ENCODE measurements at places on chromosomes 3 and 15. TPM values are rescaled to one million over a fixed set of nuclear protein-coding genes. Genes with fewer than 3 reads are reported as not detected.

The CA12 gene
- 213 TPM for total RNA-seq

The TRPM1 gene
- not detected for total RNA-seq

The CD80 gene
- 1.0 TPM for total RNA-seq

The ALDH1A2 gene
- total RNA-seq = 4.3 TPM

The LINGO1 gene
- 1.9 TPM for total RNA-seq

The UPK1B gene
- total RNA-seq = not detected

The PLA2G4D gene
- total RNA-seq = 0.49 TPM

The GOLGA8M gene
- not detected for total RNA-seq

The CCDC191 gene
- 6.2 TPM for total RNA-seq

The ANKRD34C gene
- 0.06 TPM for total RNA-seq

The GCNT3 gene
- total RNA-seq = 506 TPM

The DUOX1 gene
- total RNA-seq = 1.7 TPM

The PRTG gene
- total RNA-seq = 0.41 TPM

The SLCO2A1 gene
- 34.3 TPM for total RNA-seq

- DNase-seq = no peak
These were observed 3.1 kb downstream of the PCYT1A start for GRCh38 chr3:196284396-196284795.

DNA sequence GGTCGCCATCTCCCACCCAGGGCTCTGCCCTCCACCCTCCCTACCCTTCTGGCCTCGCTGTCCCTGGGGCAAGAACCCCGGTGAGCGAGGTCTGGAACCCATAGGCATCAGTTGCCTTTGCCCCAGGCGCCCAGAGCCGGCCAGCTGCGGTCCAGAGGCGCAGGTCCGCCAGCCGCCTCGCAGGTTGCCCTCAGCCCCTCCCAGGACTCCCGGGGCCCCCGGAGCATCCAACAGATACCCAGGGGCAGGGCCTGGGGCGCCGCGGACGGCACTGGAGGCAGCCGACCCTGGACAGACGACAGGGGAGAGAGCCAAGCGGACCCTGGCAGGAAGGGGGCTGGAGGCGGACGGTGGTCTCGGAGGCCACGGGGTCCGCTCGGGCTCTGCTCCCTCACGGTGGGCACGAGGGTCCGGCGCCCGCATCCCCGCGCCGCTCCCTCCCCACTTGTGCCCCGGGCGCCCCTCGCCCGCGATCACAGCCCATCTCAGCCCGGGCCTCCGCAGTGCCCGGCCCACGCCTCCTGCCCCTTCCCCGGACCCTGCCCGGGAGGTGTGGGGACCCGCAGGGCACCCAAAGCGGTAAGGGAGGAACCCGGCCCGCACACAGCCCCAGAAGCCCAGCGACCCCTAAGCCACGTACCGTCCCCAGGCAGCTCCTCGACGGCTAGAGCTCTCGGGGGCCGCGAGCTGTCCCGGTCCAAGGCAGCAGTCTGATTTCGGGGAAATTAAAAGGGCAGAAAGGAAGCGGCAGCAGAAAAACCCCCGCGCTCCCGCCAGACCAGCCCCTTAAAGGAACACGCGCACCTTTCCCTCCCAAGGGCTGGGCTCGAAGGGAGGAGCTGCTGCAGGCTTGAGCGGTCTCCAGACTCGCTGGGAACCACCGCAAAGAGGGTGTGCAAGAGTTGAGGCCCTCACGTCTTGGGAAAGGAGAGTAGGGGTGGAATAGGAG lies at the start of gene HAPLN3:
Gene HAPLN3 (minus strand): TSS at position 726 of the 949 bp plus-strand sequence. CDS start 8,246 bp downstream, outside the sequence.
- peak; percentile 43 for DNase-seq

- DNase-seq = no peak
These were observed 37.1 kb downstream of the ATP6V1A start for GRCh38 chr3:113783980-113784379.

GRCh38 chr3:12885583-12885930 lies 44.2 kb upstream of the RPL32 start:
- no peak for DNase-seq

- DNase-seq = no peak
These were observed 294.1 kb upstream of the ARL6 start for GRCh38 chr3:97470481-97470880.

- DNase-seq = no peak
These were observed 229.7 kb upstream of the EIF1B start for GRCh38 chr3:40079847-40080240.

- no peak for DNase-seq
These were observed 55.4 kb downstream of the NUP210 start for GRCh38 chr3:13364602-13365271.

DNA sequence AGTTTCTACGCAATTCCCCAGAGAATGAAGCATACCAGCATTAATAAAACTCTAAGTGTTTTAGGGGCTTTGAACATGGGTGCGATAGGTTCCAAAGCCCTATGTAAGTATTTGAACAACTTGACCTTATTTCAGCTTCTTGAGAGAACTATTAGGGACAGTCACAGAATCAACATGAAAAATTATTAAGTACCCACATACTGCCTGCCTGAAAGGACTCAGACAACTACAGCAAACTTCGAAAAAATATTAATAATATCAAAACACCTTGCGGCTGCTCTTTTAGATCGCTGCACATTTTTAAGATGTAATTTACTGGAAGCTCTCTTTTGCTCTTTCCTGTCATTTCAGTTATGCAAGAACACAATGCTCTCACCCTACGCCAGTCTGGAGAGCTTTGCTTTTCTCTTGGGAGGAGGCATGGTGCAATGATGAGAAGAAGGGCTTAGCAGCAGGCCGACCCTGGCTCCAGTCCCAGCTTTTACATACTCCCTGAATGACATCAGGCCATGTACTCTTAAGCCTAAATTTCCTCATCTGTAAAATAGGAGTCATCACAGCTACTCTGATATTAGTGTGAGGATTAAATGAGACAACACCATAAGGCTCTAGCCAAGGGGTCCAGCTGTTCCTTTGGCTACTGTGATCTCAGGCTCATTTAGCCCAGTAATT lies 640.7 kb downstream of the FHIT start:
- peak; percentile 23 for DNase-seq

DNA sequence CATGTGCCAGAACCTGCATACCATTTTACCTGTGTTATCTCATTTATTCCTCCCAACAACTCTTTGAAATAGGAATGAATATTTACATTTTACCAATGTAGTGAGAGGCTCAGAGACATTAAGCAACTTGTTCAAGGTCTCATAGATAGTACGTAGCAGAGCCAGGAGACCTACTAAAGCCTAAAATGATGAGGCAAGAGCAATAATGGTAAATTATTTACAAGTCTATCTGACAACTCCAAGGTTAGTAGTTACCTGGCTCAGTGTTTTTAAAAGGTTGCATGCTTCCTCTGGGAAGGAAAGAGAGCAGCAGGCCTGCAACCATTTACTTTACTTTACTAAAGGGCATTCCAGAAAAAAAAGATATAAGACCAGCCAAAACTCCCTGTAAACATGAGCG lies 103.0 kb downstream of the CFAP20DC start:
- no peak for DNase-seq

DNA sequence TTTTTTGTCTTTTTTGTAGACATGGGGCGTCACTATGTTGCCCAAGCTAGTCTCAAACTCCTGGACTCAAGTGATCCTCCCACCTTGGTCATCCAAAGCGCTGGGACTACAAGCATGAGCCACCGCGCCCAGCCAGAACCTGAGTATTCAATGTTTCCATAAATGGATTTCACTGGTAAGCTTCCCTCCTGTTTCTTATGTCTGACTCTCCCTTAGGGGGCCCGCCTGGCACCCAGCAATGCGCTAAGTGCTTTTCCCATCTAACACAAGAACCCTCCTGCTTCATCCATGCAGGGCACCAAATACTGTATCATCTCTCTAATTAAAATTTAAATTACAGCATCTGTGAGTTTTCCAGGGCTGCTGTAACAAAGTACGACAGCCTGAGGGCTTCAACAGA lies 44.9 kb downstream of the KLF15 start:
- no peak for DNase-seq

- DNase-seq = no peak
These were observed 27.5 kb upstream of the NDUFB4 start for GRCh38 chr3:120568598-120568997.

DNA sequence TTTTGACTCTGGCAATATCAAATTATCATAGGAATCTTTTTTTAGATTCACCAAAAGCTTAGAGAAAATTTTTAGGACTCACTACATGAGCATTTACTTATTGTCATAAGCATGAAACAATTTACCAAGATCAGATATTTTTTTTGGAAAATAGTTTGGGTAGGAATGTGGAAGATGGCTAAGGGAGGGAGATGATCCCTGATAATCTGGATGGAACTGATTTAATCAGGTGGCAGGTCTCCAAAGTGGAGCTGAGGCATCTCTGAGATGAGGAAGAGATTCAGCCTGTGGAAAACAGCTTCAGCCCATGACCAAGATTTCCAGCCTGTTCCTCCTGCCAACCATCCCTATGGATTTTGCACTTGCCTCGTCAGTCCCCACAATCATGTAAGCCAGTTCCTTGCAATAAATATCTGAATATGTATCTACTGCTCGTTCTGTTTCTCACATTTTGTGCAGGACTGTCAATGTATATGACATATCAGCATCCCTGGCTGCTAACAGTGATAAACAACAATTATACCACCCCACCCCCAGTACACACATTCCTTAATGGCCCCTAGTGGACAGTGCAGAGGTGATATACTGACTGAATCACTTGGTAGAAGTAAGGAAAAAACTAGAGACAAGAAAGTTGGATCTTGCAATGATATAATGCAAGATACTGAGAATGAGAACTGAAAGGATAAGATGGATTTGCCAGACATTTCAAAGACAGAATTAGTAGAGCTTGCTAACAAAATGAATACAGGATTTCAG lies 183.8 kb downstream of the NEK10 start:
- no peak for DNase-seq

- no peak for DNase-seq
These were observed 824.1 kb downstream of the FHIT start for GRCh38 chr3:60427109-60427508.

- DNase-seq = no peak
These were observed 267.9 kb downstream of the GABRG3 start for GRCh38 chr15:27238707-27239423.

DNA sequence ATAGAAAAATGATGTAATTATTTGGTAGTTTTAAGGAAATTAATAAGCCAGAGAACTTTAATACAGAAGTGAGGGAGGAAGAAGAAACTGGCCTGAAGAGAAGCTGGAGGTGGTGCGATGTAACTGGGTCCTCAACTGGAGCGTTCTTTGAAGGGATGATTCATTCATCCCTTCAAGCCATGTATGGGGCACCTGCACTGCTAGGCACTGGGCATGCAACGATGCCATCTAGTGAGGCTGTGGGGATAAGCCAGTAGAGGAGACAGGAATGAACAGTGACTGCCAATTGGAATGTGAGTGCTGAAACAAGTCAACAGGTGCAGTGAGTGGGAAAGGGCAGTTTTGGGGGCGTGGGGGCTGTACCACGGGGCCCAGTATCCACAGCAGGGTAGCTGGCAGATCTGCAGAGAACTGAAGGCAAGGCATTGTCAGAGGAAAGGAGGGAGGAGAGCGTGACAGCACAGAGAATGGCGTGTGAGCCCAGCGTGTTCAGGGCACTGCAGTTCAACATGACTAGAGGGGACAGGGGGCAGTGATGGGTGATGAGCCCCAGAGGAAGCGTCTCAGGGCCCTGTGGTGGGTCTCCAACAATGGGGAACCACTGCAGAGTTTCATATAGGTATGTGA lies 3.8 kb upstream of the KIF23 start:
- DNase-seq = no peak

DNA sequence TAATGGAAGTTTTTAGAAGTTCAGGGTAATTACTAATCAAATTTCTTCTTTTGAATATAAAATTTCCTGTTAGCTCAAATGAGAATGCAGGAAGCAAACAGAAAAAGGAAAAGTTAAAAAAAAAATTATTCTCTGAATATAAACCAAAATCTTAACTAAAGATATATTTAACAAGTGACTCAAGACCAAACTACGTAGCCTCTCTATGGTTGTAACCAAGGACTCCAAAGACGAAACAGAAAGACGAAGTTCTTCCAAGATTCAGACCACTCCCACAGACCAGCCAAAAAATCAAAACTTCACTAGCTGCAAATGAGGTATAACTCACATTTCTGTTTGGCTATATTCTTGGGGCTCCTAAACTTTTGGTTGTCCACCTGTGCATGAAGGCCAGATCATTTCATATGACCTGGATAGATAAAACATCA lies 846.5 kb upstream of the ALCAM start:
- DNase-seq = no peak

DNA sequence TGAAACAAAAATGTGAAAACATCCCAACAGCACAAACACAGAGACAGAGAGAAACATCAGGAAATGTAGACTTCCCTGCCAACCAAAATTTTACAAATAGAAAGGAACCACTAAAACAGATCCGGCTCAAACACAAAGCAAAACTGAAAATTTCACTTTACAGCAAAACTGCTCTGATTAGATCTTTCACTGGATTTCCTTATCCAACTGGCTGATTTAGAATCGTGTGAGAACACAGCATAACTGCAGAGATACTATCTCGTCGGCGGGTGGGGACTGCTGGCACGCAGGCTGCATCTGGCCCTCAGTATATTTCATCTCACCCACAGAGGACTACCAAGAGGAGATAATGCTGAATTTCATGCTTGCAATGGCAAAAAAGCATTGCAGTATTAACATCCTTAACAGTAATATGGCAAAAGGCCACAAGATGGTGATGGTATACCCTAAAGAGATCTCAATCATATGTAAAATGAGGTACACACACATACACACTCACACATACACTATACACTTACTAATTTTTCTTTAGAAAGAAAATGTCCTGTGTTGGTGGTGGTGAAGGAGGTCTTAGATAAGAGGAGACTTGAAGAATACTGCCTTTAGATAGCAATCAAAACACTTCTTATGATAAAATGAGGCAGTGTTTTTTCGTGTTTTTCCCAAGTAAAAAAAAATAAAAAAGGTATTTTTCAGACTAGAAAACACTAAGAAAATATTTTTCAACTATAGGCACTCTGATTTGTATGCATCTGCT lies 10.6 kb upstream of the LEO1 start:
- no peak for DNase-seq

- no peak for DNase-seq
These were observed 1.6 kb downstream of the NMD3 start for GRCh38 chr3:161222662-161223061.

DNA sequence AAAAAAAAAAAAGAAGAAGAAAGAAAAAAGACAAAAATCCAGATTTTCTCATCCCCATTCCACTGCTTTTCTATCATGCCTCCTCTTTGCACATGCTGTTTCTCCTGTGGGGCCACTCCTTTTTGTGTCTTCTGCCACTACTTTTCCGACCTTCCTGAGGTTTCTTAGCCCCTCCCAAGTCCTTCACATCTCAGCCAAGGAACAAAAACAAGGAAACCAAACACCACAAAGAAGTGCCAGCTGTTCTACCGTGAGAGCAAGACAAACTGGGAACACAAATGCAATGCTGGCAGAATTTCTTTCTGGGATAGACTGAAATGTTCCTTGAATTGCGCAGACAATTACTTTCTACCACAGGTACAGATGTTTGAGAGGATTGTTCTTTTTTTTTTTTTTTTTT lies 83.2 kb downstream of the MB21D2 start:
- DNase-seq = no peak

GRCh38 chr3:195133013-195133412 lies 137.9 kb downstream of the XXYLT1 start:
- DNase-seq = no peak

GRCh38 chr3:53518495-53518981 lies 24.1 kb downstream of the CACNA1D start:
- no peak for DNase-seq

GRCh38 chr15:64009798-64010261 lies 36.5 kb downstream of the DAPK2 start:
- DNase-seq = no peak

Data from mucosa of descending colon (tissue), 3 donors.